HepG2 (cell line): ENCODE measurements at places on chromosomes 3 and 15. TPM values are rescaled to one million over a fixed set of nuclear protein-coding genes. Genes with fewer than 3 reads are reported as not detected.

The NEK11 gene
- total RNA-seq = 2.2 and 2.4 TPM in 2 replicates

The MITF gene
- total RNA-seq = 0.14 and 0.38 TPM in 2 replicates

The FGF7 gene
- total RNA-seq = not detected in 2 replicates

The TUBGCP5 gene
- 23.4 and 25.0 TPM in 2 replicates for total RNA-seq

The TRPC1 gene
- total RNA-seq = 7.6 and 10.8 TPM in 2 replicates

The ITIH1 gene
- total RNA-seq = 9.8 and 12.3 TPM in 2 replicates

The COMMD4 gene
- total RNA-seq = 89.9 and 106 TPM in 2 replicates

The LRRC15 gene
- total RNA-seq = not detected in 2 replicates

The RAB6B gene
- total RNA-seq = 0.17 TPM in 1 of 2 replicates, not detected in the other

The SCN11A gene
- 0.02 TPM in 1 of 2 replicates, not detected in the other for total RNA-seq

The TGM4 gene
- total RNA-seq = 0.15 and 0.18 TPM in 2 replicates

The SPINK8 gene
- not detected in 2 replicates for total RNA-seq

The HERC2 gene
- total RNA-seq = 24.8 and 25.6 TPM in 2 replicates

The FHIT gene
- total RNA-seq = 4.0 and 4.1 TPM in 2 replicates

The RFT1 gene
- total RNA-seq = 25.7 and 37.0 TPM in 2 replicates

The SNX22 gene
- total RNA-seq = 3.1 and 5.5 TPM in 2 replicates

The GPR87 gene
- total RNA-seq = not detected in 2 replicates

The ARHGEF26 gene
- total RNA-seq = 6.1 and 6.3 TPM in 2 replicates

The CPEB1 gene
- 0.07 TPM in 1 of 2 replicates, not detected in the other for total RNA-seq

The STXBP5L gene
- not detected in 2 replicates for total RNA-seq

The PLSCR4 gene
- total RNA-seq = 1.5 and 1.8 TPM in 2 replicates

The SKOR1 gene
- total RNA-seq = 0.09 and 0.10 TPM in 2 replicates

The SLC12A6 gene
- 10.1 and 15.2 TPM in 2 replicates for total RNA-seq

The CLDN18 gene
- not detected in 2 replicates for total RNA-seq

The KNG1 gene
- 3.5 and 7.0 TPM in 2 replicates for total RNA-seq

The HTR3D gene
- not detected in 2 replicates for total RNA-seq

The MED12L gene
- total RNA-seq = 0.64 and 0.81 TPM in 2 replicates
